ENCODE measurements at places on chromosomes 3 and 15.

DNA sequence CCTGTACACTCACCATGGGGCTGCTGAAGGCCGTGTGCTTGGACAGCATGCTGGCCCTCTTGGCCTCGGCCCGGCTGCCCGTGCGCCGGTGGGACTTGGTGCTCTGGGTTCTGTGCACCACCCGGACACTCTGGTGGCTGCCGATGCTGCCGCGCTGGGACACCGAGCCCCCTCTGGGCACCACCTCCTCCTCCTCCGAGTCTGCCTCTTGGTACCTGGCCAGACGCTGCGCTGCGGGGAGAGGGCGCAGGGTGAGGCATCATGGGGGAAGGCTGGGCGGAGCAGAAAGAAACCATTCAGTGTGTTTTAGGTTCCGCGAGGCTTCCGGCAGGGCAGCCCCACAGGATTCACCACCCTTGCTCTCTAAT, 145.0 kb downstream of the ATP10A start:
- H3K27ac ChIP-seq = no peak overlapping the region
- H3K4me1 ChIP-seq = no peaks in the 10 kb centered on the region
- no peaks in the 10 kb centered on the region for H3K27me3 ChIP-seq
- H3K36me3 ChIP-seq = peaks cover 5% of the 10 kb centered on the region

DNA sequence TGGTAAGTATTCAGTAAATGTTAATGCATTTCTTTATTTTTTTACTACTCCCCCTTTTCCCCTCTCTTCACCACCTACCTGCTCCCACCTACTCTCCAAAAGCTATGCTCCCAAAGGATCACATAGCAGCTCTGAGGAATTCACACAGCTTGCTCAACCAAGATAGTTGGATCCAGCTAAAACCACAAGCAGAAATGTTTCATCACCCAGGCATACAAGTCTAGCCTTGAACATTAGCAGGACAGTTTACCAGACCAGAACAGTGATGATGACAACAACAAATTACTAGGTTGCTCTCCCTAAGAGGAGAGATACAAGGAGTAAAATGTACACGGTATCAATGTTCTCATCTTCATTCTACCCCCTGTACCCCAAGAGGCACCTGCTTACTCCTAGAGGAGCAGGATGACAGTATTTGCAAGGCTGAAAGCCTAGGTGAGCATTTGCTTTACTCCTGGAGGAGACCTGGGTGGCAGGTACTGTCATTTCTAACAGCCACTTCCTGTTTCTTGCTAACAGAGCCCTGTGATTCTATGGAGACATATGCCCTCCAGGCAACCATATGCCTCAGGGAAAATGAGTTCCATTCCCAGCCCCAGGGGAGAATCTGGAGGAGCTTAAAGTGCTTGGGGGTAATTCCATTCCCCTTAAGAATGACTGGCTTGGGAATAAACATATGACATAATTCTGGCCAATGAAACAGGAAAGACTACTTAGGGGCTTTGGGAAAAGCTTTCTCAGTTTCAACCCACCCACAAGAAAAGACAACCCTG, 237.5 kb downstream of the NTRK3 start:
- no peak for DNase-seq
- no peaks in the 10 kb centered on the region for H3K36me3 ChIP-seq
- no peak overlapping the region for H3K27ac ChIP-seq
- no peaks in the 10 kb centered on the region for H3K27me3 ChIP-seq
- no peak overlapping the region for H3K4me3 ChIP-seq

DNA sequence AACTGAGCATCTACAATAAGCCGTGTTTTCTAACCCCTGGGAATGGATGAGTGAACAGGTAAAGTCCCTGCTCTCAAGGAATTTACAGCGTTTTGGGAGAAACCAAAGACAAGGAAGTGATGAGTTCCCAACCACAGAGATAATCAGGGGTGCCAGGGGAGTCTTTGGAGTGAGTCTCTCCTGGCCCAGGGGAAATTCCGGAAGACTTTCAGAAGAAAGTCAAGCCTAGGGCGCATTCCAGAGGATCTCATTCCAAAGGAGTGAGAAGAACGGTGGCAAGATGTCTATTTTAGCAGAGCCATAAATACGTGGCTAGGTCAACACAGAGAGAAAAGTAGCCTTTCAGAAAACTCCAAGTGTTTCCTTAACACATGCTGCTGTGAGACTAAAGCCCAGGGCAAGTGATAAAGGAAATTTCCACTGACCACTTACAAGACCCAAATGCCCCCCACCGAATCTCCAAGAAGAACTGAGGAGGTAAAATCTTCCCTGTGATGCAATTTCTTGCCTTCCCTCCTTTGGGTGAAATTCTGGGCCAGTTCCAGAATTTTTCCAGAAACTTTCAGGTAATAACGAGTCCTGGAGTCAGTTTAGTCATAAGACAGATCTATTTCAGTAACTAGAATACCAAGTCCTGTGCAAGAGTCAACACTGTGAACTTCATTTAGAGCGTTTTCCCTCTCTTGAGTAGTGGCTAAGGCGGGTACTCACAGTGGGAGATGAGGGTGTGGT, 437.4 kb downstream of the NR2F2 start:
- H3K36me3 ChIP-seq = no peaks in the 10 kb centered on the region
- DNase-seq = no peak
- H3K27ac ChIP-seq = no peak overlapping the region
- H3K4me3 ChIP-seq = no peak overlapping the region

- DNase-seq = no peak
- H3K27ac ChIP-seq = no peak overlapping the region
- peak overlapping the region; percentile 43 for H3K4me3 ChIP-seq
- peaks cover 27% of the 10 kb centered on the region for H3K4me1 ChIP-seq
Observed at GRCh38 chr3:169811631-169812331, 889 bp upstream of the LRRIQ4 start.

GRCh38 chr3:28743831-28744230, 395.2 kb upstream of the AZI2 start:
- no peak for DNase-seq
- H3K27ac ChIP-seq = no peak overlapping the region
- H3K36me3 ChIP-seq = no peaks in the 10 kb centered on the region
- no peaks in the 10 kb centered on the region for H3K4me1 ChIP-seq
- H3K27me3 ChIP-seq = no peaks in the 10 kb centered on the region
- H3K4me3 ChIP-seq = no peak overlapping the region

Measured in CD4-positive, CD25-positive, alpha-beta regulatory T cell (primary cell).